ENCODE measurements at places on chromosomes 6 and 20. TPM values are rescaled to one million over a fixed set of nuclear protein-coding genes. Genes with fewer than 3 reads are reported as not detected.

Gene MTHFD1L
- total RNA-seq, result 4.2 TPM

GRCh38 chr6:137751768-137752560, 115.1 kb upstream of the TNFAIP3 start:
- no peaks in the 10 kb centered on the region for H3K27me3 ChIP-seq
- no peak overlapping the region for H3K4me3 ChIP-seq
- H3K4me1 ChIP-seq, result peaks cover 13% of the 10 kb centered on the region
- no peak for DNase-seq
- no peak overlapping the region for H3K27ac ChIP-seq

DNA sequence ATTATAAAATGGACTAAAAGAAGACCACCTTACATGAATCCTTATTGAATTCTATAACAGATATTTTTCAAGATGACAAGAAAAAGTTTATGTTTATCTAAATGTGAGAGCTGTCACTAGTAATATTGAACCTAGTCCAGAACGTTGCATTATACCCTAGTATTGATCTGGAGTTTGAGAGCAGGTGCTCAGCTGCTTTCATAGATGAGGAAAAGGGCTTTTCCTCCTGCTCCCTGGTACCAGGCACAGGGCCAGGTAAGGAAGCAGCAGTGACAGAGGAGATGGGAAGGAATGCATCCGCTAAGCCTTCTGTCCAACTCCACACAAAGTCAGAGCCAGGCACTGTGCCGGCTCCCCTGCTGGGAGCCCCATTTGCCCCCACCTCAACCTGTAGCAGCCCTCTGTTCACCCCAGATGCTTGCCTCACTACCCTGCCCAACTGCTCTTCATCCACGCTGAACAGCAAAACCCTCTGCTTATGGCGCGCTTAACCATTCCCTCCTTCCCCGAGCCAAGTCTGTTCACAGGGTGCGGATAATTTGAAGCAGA, 393.1 kb downstream of the FRK start:
- no peak overlapping the region for H3K27ac ChIP-seq
- no peaks in the 10 kb centered on the region for H3K27me3 ChIP-seq
- no peak overlapping the region for H3K4me3 ChIP-seq
- DNase-seq, result no peak

DNA sequence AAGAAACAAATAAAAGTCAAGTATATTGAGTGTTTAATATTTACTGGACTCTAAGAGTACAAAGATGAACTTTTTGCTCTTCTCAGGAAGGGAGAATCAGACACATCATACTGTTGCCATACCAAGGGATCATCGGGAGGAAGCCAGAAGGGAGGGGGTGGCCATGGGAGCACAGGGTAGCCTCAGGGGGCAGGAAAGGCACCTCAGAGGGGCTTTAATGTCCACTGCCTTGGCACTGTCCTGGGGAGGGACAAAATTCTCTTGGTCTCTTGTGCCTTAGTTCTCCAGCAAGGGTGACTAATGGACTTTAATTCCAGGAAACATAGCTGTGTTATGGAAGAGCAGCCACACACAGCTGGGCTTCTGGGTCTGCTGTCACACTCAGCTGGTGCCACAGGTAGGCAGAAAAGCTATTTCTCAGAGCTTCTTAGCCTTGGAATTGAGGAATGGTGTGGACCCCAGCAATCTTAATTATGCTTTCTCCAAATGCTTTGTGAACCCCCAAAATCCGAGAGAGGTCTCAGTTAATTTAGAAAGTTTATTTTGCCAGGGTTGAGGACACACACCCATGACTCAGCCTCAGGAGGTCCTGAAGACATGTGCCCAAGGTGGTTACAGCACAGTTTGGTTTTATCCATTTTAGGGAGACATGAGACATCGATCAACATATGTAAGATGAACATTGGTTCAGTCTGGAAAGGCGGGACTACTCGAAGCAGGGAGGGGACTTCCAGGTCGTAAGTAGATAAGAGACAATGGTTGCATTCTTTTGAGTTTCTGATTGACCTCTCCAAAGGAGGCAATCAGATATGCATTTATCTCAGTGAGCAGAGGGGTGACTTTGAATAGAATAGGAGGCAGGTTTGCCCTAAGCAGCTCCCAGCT, 53.2 kb downstream of the MRAP2 start:
- H3K27ac ChIP-seq, result no peak overlapping the region
- no peaks in the 10 kb centered on the region for H3K4me1 ChIP-seq
- DNase-seq, result no peak
- H3K36me3 ChIP-seq, result no peaks in the 10 kb centered on the region

DNA sequence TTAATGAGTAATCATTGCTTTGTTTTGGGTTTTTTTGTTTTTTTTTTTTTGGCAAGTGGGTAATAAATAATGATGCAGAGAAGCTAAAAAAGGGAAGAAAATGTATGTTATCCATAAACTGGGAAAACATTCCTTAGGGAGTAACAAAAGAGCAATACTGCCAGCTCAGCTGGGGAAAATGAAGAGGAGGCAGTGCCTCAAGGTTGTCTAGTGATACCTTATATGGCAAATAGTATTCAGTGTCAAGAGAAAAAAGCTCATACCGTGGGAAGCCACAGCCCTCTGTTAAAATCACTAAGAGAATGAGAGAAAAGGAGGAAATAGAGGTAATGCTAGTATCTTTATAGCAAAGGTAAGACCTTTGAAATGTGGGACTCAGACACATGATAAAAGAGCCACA, 47.1 kb upstream of the SMLR1 start:
- H3K4me1 ChIP-seq, result no peaks in the 10 kb centered on the region
- H3K27ac ChIP-seq, result no peak overlapping the region
- no peaks in the 10 kb centered on the region for H3K27me3 ChIP-seq
- no peak overlapping the region for H3K4me3 ChIP-seq
- DNase-seq, result no peak

DNA sequence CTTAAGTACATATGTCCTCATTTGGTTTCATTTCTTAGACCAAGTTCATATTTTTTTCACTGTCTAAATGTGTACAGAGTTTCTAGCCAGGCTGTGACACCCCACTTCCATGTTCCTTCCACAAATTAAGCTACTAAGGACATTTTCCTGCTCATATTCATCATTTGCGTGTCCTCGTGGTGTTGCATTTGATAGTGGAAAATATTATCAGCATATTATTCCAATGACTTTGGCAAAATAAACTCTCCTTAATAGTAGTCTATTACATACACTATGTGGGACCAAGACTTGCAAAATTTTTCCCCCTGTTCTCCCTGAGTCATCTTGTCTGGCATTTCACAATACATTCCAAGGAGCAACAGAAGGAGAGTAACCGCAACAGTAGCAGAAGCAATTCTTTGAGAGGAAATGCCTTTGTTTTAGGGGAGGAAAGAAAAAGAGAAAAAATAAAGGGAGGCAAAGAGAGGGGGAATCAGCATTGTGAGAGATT, 599.2 kb downstream of the COL12A1 start:
- no peaks in the 10 kb centered on the region for H3K27me3 ChIP-seq
- H3K27ac ChIP-seq, result no peak overlapping the region
- H3K4me1 ChIP-seq, result no peaks in the 10 kb centered on the region
- no peaks in the 10 kb centered on the region for H3K36me3 ChIP-seq
- H3K4me3 ChIP-seq, result no peak overlapping the region

- H3K4me1 ChIP-seq, result no peaks in the 10 kb centered on the region
- no peak for DNase-seq
- H3K4me3 ChIP-seq, result no peak overlapping the region
- H3K27me3 ChIP-seq, result no peaks in the 10 kb centered on the region
- H3K36me3 ChIP-seq, result no peaks in the 10 kb centered on the region
- no peak overlapping the region for H3K27ac ChIP-seq
Measured at GRCh38 chr6:16840291-16840690, 79.0 kb upstream of the ATXN1 start.

GRCh38 chr6:33208091-33208967, at the start of gene RING1:
TSS of gene RING1 (plus strand) at chr6:33208500. CDS start at chr6:33208823, 323 bp downstream.
- peaks cover 28% of the 10 kb centered on the region for H3K4me1 ChIP-seq
- peak within 1 kb of the TSS; percentile 91 for H3K27ac ChIP-seq
- peak within 1 kb of the TSS; percentile 95 for H3K4me3 ChIP-seq
- H3K27me3 ChIP-seq, result peaks cover 5% of the 10 kb centered on the region
- peaks cover 27% of the 10 kb centered on the region for H3K36me3 ChIP-seq

DNA sequence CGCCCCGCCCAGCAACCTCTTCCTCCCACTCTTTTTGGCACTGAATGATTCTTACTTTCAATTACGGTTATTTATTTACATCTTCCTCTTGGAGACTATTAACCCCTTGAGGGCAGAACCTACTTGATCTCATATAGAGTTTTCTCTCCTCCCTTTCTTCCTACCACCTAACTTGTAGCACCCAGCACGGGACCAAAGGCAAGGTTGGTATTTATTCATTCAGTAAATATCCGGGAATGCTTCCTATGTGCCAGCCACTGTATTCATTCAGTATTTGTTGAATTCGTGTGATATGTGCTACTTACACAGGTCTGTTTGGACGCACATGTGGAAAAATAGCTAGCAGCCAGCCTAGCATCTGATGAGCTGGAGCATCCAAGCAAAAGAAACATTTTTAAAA, 1.3 kb upstream of the CNKSR3 start:
- H3K4me3 ChIP-seq, result no peak overlapping the region
- H3K27ac ChIP-seq, result peak overlapping the region; percentile 98
- DNase-seq, result no peak
- H3K27me3 ChIP-seq, result no peaks in the 10 kb centered on the region
- peaks cover 15% of the 10 kb centered on the region for H3K4me1 ChIP-seq
- H3K36me3 ChIP-seq, result no peaks in the 10 kb centered on the region

DNA sequence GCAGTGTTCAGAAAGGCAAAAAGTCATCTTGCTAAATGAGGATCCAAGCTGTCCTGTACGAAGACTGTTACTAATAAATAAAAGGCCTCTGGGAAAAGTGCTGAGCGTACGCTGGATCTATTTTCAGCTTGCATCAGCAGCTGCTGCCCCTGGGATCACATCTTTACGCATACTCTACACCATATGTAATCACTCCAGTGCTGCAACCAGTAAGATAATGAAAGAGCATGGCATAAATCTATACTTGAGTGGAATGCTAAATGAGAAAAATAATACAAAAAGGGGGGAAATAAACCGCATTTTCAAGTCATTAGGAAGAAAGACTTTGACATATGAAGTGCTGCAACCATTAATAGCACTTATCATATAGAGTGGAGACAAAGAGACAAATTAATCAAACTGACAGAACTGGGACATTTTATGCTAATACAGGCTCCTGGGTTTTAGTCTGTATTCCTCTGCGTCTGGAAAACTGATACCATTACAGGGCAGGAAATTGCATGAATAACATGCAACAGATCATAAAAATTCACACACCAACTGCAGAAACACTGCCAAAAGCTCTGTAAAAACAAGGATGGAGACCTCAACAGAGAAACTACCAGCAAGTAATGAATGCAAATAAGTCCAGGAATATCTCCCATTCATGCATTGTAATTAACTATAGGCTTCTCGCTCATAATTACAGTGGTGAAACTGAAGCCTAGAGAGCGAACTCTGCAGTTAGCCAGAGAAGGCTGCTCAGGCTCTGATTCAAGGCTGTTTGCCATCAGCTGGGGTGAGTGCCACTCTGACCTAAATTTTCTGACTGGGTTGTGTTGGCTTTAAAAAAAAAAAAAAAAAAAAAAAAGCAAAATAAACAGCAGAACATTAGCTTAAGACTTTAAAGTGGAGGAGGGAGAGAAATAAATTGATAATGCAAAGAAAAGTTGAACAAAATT, 83.8 kb downstream of the GJA10 start:
- peak; percentile 35 for DNase-seq
- H3K4me1 ChIP-seq, result peaks cover 8% of the 10 kb centered on the region
- no peaks in the 10 kb centered on the region for H3K27me3 ChIP-seq
- peak overlapping the region; percentile 48 for H3K27ac ChIP-seq
- no peak overlapping the region for H3K4me3 ChIP-seq
- H3K36me3 ChIP-seq, result no peaks in the 10 kb centered on the region

DNA sequence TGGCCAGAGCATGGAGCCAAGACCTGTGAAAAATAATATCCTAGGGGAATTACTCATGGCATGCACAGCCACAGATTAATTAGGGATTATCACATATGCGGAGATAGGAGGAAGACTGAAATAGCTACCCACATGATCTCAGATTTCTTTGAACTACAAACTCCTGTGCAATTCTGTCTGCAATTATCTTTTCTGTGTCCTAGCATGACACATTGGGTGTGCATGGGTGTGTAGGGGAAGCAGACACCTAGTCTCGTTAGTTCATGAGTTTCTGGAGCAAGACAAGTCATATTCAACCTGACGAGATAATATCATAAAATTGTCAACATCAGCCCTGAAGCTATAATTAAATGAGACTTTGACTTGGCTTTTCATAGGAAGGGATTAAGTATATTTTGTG, 3.6 kb upstream of the SLC17A4 start:
- no peaks in the 10 kb centered on the region for H3K36me3 ChIP-seq
- no peak overlapping the region for H3K4me3 ChIP-seq
- H3K27ac ChIP-seq, result no peak overlapping the region
- H3K4me1 ChIP-seq, result no peaks in the 10 kb centered on the region

GRCh38 chr6:106199998-106200397, 113.9 kb downstream of the PRDM1 start:
- no peak overlapping the region for H3K27ac ChIP-seq
- DNase-seq, result no peak
- peaks cover 27% of the 10 kb centered on the region for H3K36me3 ChIP-seq
- H3K4me1 ChIP-seq, result no peaks in the 10 kb centered on the region
- no peaks in the 10 kb centered on the region for H3K27me3 ChIP-seq

- H3K27me3 ChIP-seq, result no peaks in the 10 kb centered on the region
- no peak overlapping the region for H3K27ac ChIP-seq
- no peaks in the 10 kb centered on the region for H3K36me3 ChIP-seq
- no peak for DNase-seq
- H3K4me3 ChIP-seq, result no peak overlapping the region
Measured at GRCh38 chr6:46203391-46204177, 32.8 kb upstream of the ENPP5 start.
